ENCODE measurements at places on chromosomes 5 and 9. TPM values are rescaled to one million over a fixed set of nuclear protein-coding genes. Genes with fewer than 3 reads are reported as not detected.

FNBP1 gene
- total RNA-seq = 60.9 TPM

SELENOP gene
- 11.4 TPM for total RNA-seq

PTGES2 gene
- 44.1 TPM for total RNA-seq

BTNL3 gene
- total RNA-seq = not detected

RBM22 gene
- total RNA-seq = 42.0 TPM

PGM5 gene
- 1.8 TPM for total RNA-seq

ZNF483 gene
- 2.5 TPM for total RNA-seq

CARD9 gene
- total RNA-seq = 2.7 TPM

UIMC1 gene
- total RNA-seq = 36.1 TPM

FAM153A gene
- not detected for total RNA-seq

RNF180 gene
- 4.6 TPM for total RNA-seq

QRFP gene
- total RNA-seq = not detected

GARIN3 gene
- not detected for total RNA-seq

SLCO6A1 gene
- total RNA-seq = not detected

PRR16 gene
- total RNA-seq = 9.1 TPM
